NCI-H460 (cell line): ENCODE measurements at places on chromosomes 4 and X. TPM values are rescaled to one million over a fixed set of nuclear protein-coding genes. Genes with fewer than 3 reads are reported as not detected.

DNA sequence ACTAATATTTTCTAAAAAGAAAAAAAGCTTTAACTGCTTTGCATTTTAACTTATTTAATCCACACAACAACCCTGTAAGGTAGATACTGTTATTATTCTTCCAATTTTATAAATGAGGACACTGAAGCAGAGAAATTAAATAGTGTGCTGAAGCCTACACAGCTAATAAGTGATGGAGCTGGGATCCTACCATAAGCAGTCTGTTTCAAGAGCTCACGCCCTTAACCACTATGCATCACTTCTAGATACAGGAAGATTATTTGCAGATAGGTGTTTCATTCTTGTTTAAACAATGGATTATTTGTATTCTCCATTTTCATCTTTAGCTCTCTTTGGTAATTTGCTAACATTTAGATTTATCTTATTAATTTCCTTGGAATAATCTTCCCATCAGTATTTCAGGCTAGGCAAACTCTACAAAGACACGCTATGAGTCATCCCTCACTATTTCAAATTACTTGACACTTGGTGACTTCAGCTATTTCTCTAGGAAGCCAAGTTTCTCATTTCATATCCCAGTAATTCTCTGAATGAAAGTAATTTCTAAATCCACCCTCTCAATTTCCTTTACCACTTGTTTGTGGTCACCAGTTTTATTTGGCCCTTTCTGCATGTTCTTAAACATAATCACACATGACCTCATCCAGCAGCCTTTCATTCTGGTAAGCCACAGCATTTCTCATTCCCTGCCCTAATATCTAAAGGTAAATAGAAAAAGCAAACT lies 67.3 kb downstream of the ASB9 start:
- no peak for DNase-seq

DNA sequence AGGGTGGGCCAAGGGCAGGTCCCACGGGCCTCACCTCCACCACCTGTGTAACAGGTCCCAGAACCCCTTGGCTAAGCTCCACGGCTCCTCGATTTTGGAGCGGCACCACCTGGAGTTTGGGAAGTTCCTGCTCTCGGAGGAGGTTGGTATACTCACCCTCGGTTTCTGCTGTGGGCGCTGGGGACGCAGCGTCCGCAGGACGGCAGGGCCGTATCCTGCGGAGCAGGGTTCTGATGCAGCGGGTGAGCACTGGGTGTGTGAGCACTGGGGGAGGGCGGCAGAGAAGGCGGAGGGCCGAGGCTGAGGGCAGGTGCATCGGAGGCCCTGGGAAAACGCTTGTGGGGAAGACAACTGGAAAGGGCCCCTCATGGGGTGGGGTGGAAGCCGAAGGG lies 11.0 kb downstream of the ATP5ME start:
- DNase-seq: no peak

GRCh38 chrX:1412551-1413161 lies 20.7 kb upstream of the SLC25A6 start:
- DNase-seq: no peak

- no peak for DNase-seq
Measured at GRCh38 chrX:27675493-27675892, 85.3 kb downstream of the DCAF8L2 start.

DNA sequence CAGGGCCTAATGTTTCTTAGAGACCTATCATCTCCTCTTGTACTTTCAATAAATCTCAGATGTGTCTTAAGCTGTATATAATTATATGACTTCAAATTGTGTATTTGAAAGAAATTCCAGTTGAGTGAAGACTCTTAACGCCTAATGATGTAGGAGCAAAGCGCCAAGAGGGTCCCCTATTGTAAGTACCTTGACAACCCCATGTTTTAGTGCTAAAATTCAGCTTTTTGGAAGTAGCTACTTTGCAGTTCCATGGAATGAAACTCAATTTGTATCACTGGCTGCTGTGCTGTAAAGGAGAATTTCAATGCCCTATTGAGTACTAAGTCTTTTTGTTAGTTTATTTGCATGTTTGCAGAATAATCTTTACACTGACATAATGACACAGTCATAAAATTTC lies 1826.6 kb upstream of the AGA start:
- no peak for DNase-seq

GRCh38 chr4:79426989-79427388 lies 19.0 kb upstream of the GK2 start:
- no peak for DNase-seq

DNA sequence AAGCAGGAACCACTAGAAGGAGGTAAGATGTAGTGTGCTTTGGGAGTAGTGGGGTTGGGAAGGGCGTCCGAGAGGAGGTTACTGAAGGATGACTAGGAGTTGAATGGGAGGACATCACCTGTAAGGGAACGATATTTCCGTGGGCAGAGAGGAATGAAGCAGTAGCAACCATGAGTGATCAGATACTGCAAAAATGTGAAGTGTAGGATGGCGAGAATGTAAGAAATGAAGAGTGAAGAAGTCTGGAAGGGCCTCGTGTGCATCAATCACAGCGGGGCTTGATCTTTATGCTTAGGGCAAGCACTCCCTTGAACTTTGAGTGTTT lies 594 bp downstream of the MSMO1 start:
- no peak for DNase-seq

DNA sequence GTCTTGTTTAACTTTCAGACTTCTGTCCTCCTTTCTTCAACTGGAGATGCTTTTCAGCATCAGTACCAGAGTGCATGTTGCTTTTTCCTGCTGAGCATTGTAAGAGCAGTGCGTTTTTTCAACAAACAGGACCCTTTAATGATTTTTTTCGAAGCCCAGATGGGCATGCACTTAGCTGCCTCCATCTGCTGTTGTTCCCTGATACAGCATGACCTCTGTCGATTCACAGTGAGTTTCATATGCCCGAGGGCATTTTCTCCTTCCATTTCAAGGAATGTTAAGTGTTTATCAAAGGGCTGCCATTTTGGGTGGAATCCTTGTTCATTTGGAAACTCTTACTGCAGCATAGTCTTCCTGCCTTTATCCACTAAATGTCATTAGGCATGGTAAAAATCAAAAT lies 428.6 kb downstream of the DTHD1 start:
- DNase-seq: no peak

DNA sequence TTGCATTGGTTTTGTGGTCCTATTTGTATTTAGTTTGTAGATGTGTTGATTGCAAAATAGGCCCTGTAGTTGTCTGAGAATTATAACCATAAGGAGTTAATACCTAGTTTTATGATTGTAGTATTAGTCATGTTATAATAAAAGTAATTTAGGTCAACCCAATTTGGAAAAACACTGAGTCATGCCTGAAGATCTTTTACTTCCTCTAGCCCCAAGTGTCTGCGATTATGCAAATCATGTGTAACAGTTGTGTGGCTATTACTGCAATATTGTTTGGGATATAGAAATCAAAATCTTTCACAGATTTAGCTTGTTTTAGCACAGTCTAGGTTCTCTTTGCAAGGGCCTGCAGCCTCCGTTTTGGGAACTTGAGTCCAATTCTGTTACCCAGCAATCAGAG lies 12.6 kb downstream of the SRD5A3 start:
- DNase-seq: peak; percentile 43

- DNase-seq: peak; percentile 38
Measured at GRCh38 chr4:78612398-78613178, 61.0 kb downstream of the ANXA3 start.

DNA sequence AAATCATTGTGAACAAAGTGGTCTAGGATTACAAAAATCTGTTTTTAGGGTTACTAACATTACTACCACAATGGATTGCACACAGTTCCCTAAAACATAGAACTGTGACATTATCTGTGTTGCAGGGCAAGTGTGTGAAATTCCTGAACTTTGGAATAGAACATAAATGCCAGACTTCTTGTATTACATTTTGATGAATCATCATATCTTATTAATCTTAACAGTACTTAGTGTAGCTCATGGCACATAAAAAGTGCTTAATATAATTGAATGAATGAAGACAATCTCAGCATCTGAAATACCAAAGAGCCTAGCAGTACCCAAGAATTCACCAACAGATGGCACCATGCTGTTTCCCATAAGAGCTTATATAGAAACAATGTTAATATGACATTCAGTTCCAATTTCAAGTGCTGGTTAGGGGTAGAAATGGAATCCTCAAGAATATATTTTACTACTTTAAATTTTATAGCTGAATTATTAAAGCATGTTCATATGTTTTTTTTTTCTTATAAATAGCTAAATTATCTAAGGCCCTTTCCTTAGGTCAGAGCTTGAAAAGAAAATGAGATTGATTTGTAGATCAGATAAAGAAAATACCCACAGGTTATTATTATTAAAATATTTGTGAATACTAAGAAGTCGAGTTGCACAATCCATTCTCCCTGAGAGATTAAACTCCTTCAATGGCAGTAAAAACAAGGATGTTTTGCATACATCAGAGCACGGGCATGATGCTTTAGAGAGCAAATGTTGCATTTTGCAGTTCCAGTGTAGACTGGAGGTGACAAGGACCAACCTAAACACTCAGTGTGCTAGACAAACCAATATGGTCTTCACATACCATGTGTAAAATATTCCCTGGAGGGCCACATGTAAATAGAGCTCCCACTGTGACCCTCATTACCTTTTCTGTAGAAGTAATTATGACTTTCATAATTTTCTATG lies 25.7 kb upstream of the SHISA3 start:
- DNase-seq: peak; percentile 41

DNA sequence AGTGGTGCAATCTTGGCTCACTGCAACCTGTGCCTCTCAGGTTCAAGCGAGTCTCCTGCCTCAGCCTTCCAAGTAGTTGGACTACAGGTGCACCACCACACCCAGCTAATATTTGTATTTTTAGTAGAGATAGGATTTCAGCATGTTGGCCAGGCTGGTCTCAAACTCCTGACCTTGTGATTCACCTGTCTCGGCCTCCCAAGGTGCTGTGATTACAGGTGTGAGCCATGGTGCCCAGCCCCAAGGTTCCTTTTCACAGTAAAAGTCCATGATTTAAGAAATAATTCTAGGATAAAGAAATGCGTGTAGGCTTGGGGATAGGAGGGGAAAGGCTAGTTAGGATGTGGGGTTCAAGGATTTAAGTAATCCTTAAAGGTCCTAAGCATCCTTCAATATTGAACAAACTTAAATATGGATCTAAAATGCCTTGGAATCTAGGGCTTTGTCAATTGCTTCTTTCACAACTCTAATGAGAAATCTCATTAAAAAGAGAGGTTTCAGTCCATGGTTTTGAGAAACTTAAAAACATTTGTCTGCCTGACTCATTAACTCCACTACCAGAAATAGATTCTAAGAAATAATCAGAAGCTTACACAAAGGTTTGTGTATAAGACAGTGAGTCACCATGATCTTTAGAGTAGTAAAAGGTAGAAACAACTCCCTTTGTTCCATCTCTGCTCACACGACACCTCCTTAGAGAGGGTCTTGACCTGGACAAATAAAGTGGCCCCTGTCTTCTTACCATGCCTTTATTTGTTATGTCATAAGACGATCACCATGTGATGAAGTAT lies 203.2 kb downstream of the PTTG2 start:
- no peak for DNase-seq

- peak; percentile 4 for DNase-seq
Measured at GRCh38 chr4:111136438-111136837, 513.6 kb upstream of the PITX2 start.

Gene UGT2B17
- total RNA-seq: not detected in 2 replicates

Gene F11
- total RNA-seq: not detected in 2 replicates

Gene RELL1
- total RNA-seq: 19.0 and 21.7 TPM in 2 replicates

Gene DLG3
- 21.3 and 24.6 TPM in 2 replicates for total RNA-seq

Gene SULT1E1
- not detected in 2 replicates for total RNA-seq

Gene ZNF711
- 15.8 and 17.9 TPM in 2 replicates for total RNA-seq

Gene TRIM60
- total RNA-seq: not detected in 2 replicates

Gene GATA1
- not detected in 2 replicates for total RNA-seq
